ENCODE measurements at places on chromosomes 16 and 17. TPM values are rescaled to one million over a fixed set of nuclear protein-coding genes. Genes with fewer than 3 reads are reported as not detected.
A peak's percentile ranks its signal among the peaks of the same experiment; 100 is the strongest.

GRCh38 chr17:60142872-60143499 lies 6.8 kb upstream of the CA4 start:
- no peak overlapping the region for H3K4me3 ChIP-seq
- peaks cover 18% of the 10 kb centered on the region for H3K4me1 ChIP-seq
- H3K27ac ChIP-seq: no peak overlapping the region
- DNase-seq: peak; percentile 70
- H3K36me3 ChIP-seq: no peaks in the 10 kb centered on the region
- peaks cover 84% of the 10 kb centered on the region for H3K27me3 ChIP-seq

DNA sequence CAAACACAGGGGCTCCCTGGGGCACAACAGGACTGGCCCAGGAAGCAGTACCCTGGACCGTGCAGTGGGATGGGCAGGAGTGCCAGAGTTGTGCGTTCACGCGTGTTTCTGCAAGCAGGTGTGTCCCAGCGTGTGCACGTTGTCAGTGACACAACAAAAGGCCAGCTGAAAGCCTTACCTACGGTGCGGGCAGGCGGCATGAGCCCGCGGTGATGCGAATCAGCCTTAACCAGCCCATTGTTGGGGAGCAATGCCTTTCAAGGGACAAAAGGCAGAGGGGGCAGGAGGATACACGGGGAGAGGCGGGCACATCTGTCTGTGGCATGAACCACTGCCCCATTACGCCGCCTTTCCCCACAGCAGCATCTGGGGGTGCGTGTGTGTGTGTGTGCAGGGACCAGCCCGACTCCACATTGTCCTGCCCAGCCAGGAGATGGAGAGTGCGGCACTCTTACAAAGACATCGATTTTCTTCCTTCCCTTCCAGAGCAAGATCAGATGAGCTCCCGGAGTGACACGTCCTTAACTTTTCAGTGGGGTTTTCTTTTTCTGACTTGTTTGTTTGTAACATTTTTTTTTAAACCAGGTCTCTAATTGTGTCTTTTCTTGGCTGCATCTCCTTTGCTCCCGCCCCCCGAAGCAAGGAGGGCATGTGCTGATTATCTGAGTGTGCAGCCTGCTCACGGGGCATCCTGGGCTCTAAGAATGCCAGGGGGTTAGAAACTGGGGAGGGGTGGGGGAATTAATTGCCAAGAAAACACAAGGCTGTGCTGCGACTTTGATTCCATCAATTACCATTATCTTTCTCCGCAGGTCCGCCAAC lies 158.1 kb downstream of the ZNF423 start:
- peaks cover 18% of the 10 kb centered on the region for H3K27me3 ChIP-seq
- H3K27ac ChIP-seq: no peak overlapping the region
- no peaks in the 10 kb centered on the region for H3K4me1 ChIP-seq
- H3K4me3 ChIP-seq: no peak overlapping the region
- no peaks in the 10 kb centered on the region for H3K36me3 ChIP-seq
- no peak for DNase-seq

GRCh38 chr17:80790021-80790765 lies 201.4 kb upstream of the CHMP6 start:
- H3K27me3 ChIP-seq: no peaks in the 10 kb centered on the region
- peaks cover 64% of the 10 kb centered on the region for H3K36me3 ChIP-seq
- peak overlapping the region; percentile 92 for H3K27ac ChIP-seq
- peak overlapping the region; percentile 73 for H3K4me3 ChIP-seq
- peaks cover 74% of the 10 kb centered on the region for H3K4me1 ChIP-seq

- no peak overlapping the region for H3K4me3 ChIP-seq
- no peaks in the 10 kb centered on the region for H3K4me1 ChIP-seq
- no peaks in the 10 kb centered on the region for H3K36me3 ChIP-seq
Observed at GRCh38 chr16:74094514-74094913, 202.1 kb upstream of the PSMD7 start.

GRCh38 chr16:2709588-2709984 lies 10.4 kb downstream of the PRSS27 start:
- H3K36me3 ChIP-seq: peaks cover 12% of the 10 kb centered on the region
- no peak for DNase-seq
- H3K4me1 ChIP-seq: no peaks in the 10 kb centered on the region
- no peak overlapping the region for H3K4me3 ChIP-seq
- H3K27ac ChIP-seq: no peak overlapping the region
- H3K27me3 ChIP-seq: no peaks in the 10 kb centered on the region

GRCh38 chr17:35531160-35531559 lies 6.3 kb downstream of the SLFN12L start:
- H3K27ac ChIP-seq: peak overlapping the region; percentile 5
- H3K36me3 ChIP-seq: peaks cover 63% of the 10 kb centered on the region
- DNase-seq: no peak
- no peak overlapping the region for H3K4me3 ChIP-seq
- H3K4me1 ChIP-seq: peaks cover 50% of the 10 kb centered on the region
- no peaks in the 10 kb centered on the region for H3K27me3 ChIP-seq

GRCh38 chr16:81467072-81467471 lies 22.5 kb downstream of the CMIP start:
- no peaks in the 10 kb centered on the region for H3K27me3 ChIP-seq
- peaks cover 31% of the 10 kb centered on the region for H3K36me3 ChIP-seq
- DNase-seq: no peak
- H3K27ac ChIP-seq: no peak overlapping the region

- no peak for DNase-seq
- H3K4me3 ChIP-seq: no peak overlapping the region
- H3K4me1 ChIP-seq: no peaks in the 10 kb centered on the region
- H3K27me3 ChIP-seq: peaks cover 8% of the 10 kb centered on the region
- no peaks in the 10 kb centered on the region for H3K36me3 ChIP-seq
- H3K27ac ChIP-seq: no peak overlapping the region
Observed at GRCh38 chr17:5694551-5694950, 110.2 kb upstream of the NLRP1 start.

GRCh38 chr16:66354034-66354909 lies 12.2 kb upstream of the CDH5 start:
- H3K27me3 ChIP-seq: peaks cover 12% of the 10 kb centered on the region
- H3K36me3 ChIP-seq: no peaks in the 10 kb centered on the region
- DNase-seq: no peak
- no peak overlapping the region for H3K27ac ChIP-seq

DNA sequence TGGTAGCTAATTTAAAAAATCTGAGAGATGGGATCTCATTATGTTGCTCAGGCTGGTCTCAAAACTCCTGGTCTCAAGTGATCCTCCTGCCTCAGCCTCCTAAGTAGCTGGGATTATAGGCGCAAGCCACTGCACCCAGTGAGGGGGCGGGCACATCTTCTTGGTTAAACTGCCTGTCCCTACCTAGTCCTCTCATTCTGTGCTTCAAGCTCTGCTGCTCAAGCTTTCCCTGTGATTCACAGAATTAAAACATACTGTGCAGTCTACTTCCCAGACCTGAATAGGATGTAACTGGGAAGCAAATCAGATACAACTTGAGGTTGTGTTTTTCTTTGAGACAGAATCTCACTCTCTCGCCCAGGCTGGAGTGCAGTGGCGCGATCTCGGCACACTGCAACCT lies 2.3 kb downstream of the MRPL38 start:
- DNase-seq: no peak
- H3K4me3 ChIP-seq: no peak overlapping the region
- H3K4me1 ChIP-seq: peaks cover 7% of the 10 kb centered on the region
- H3K36me3 ChIP-seq: peaks cover 35% of the 10 kb centered on the region

GRCh38 chr17:29150161-29150560 lies 30.0 kb downstream of the MYO18A start:
- H3K4me3 ChIP-seq: no peak overlapping the region
- peaks cover 52% of the 10 kb centered on the region for H3K4me1 ChIP-seq
- DNase-seq: no peak
- H3K36me3 ChIP-seq: no peaks in the 10 kb centered on the region
- H3K27me3 ChIP-seq: no peaks in the 10 kb centered on the region
- no peak overlapping the region for H3K27ac ChIP-seq

DNA sequence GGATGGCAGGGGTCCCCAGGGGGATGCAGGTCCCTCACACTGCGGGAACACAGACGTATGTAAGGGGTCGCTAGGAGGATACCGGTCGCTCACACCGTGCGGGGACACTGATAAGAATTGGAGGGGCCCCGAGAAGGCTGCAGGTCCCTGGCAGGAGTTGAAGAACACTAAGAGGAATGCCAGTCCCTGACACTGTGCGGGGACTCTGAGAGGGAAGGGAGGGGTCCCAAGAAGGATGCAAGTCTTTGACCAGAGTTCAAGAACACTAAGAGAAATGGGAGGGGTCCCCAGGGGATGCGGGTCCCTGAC lies 510 bp downstream of the ERCC4 start:
- peak overlapping the region; percentile 99 for H3K4me3 ChIP-seq
- DNase-seq: no peak
- H3K4me1 ChIP-seq: peaks cover 22% of the 10 kb centered on the region
- peaks cover 8% of the 10 kb centered on the region for H3K36me3 ChIP-seq
- H3K27ac ChIP-seq: peak overlapping the region; percentile 94
- H3K27me3 ChIP-seq: peaks cover 7% of the 10 kb centered on the region

DNA sequence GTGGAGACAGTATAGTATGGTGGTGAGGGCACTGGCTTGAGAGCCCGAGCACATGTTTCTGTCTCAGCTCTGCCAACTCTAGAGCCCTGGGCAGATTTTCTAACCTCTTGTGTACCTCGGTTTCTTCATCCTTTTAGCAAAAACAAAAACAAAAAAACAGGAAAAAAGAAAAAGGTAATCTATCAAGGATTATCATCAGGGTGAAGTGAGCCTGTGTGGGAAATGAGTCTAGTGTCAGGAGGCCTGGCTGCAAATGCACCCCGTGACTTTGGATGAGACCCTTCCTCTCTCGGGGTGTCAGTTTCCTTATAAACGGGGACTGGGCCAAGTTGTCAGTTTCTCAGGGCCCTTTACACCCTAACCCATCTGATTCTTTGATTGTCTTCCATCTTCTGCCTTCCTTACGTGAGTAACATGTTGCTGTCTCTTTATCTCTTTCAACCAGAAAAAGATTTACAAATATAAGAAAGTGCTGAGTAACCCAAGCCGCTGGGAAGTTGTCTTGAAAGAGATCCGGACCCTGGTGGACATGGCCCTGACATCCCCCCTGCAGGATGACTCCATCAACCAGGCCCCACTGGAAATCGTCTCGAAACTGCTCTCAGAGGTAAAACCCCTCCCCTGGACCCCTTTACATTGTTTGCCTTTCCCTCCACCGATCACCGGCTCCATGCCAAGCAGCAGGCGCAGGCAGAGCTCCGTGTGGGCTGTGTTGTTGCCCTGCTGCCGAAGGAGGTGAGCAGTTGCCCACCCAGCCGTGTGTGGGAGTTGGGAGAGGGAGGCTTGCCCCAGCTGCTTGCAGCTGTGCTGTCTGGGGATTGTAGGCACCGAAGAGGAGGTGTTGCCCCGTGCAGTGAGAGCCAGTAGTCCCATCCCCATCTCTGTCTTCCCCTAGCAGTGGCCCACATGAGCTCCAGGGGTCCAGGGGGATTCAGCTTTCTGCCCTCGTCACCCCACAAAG lies 127.1 kb upstream of the PLCG2 start:
- no peak overlapping the region for H3K4me3 ChIP-seq
- peaks cover 8% of the 10 kb centered on the region for H3K4me1 ChIP-seq
- DNase-seq: no peak
- H3K36me3 ChIP-seq: peaks cover 23% of the 10 kb centered on the region
- H3K27ac ChIP-seq: no peak overlapping the region

- no peak for DNase-seq
- peaks cover 13% of the 10 kb centered on the region for H3K4me1 ChIP-seq
- peaks cover 4% of the 10 kb centered on the region for H3K36me3 ChIP-seq
- H3K27me3 ChIP-seq: peaks cover 55% of the 10 kb centered on the region
- H3K27ac ChIP-seq: peak overlapping the region; percentile 33
Observed at GRCh38 chr17:81398176-81398831, 3.0 kb downstream of the BAHCC1 start.

DNA sequence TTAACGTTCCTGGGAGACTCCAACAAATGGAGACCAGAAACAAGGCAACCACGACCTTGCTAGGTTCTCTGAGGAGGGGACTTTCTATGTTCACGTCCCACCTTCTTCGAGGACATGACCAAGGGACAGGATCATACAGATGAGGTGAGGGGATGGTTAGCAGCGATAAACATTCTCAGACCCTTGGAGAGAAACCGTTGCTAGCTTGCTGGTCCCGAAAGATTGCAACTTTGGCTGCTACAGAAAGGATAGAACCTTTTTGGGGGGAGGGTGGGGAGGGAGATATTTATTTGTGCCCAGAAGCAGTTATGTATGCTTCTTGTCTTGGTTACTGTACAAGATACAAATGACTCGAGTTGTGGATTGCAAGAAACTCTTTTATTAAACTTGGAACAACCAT lies 35.3 kb upstream of the KCNJ2 start:
- H3K27ac ChIP-seq: no peak overlapping the region
- peaks cover 23% of the 10 kb centered on the region for H3K4me1 ChIP-seq
- H3K36me3 ChIP-seq: no peaks in the 10 kb centered on the region
- no peak overlapping the region for H3K4me3 ChIP-seq
- DNase-seq: no peak

DNA sequence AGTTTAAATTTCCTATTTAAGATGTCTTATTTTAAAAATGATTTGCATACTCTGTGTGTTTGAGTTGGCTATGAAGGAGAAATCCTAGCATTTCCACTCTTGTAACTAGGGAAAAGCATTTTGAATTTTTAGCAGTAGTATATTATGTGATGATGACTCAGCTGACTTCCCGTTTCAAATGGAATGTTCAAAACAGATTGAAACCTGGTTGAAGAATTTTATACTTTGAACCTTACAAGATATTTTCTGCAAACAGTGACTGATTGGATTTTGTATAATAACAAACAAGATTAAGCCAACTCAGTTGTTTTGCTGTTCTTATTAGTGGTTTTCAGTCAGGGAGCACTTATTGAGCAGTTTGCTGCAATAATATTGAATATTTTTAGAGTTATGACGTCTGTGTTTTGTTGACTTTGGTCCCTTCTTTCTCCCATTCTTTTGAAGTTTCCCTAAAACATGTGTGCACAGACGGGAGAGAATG lies 8.0 kb downstream of the TNRC6A start:
- DNase-seq: no peak
- H3K27ac ChIP-seq: no peak overlapping the region
- no peak overlapping the region for H3K4me3 ChIP-seq
- H3K4me1 ChIP-seq: peaks cover 44% of the 10 kb centered on the region

- H3K4me3 ChIP-seq: no peak overlapping the region
- DNase-seq: no peak
- H3K36me3 ChIP-seq: no peaks in the 10 kb centered on the region
- peaks cover 53% of the 10 kb centered on the region for H3K27me3 ChIP-seq
- peaks cover 4% of the 10 kb centered on the region for H3K4me1 ChIP-seq
- no peak overlapping the region for H3K27ac ChIP-seq
Observed at GRCh38 chr17:15342460-15342859, 1.1 kb upstream of the TEKT3 start.

GRCh38 chr16:11852092-11852809 lies 909 bp upstream of the RSL1D1 start:
- H3K4me1 ChIP-seq: peaks cover 33% of the 10 kb centered on the region
- peaks cover 57% of the 10 kb centered on the region for H3K36me3 ChIP-seq
- H3K4me3 ChIP-seq: peak overlapping the region; percentile 98
- H3K27ac ChIP-seq: peak overlapping the region; percentile 89

GRCh38 chr17:59846394-59847165 lies 46.2 kb downstream of the TUBD1 start:
- H3K27me3 ChIP-seq: no peaks in the 10 kb centered on the region
- H3K36me3 ChIP-seq: peaks cover 19% of the 10 kb centered on the region
- peaks cover 48% of the 10 kb centered on the region for H3K4me1 ChIP-seq
- peak overlapping the region; percentile 35 for H3K4me3 ChIP-seq
- H3K27ac ChIP-seq: peak overlapping the region; percentile 69

The KRTAP4-1 gene
- not detected for total RNA-seq

The CDK5R1 gene
- 12.0 TPM for total RNA-seq

The PYY gene
- total RNA-seq: not detected

The FLCN gene
- 27.7 TPM for total RNA-seq

The ZNF205 gene
- 0.09 TPM for total RNA-seq

The SLC13A2 gene
- not detected for total RNA-seq

The YBX2 gene
- total RNA-seq: 0.51 TPM

The VASN gene
- 0.16 TPM for total RNA-seq

Measured in activated T-helper 2 cell treated with anti-CD3 and anti-CD28 coated beads, Interferon-gamma antibody, Interleukin-2, Interleukin-4, amounts not matched to agents 10 μg/mL and 5 μg/mL and 100 μg/mL, durations not matched to agents 14 hours and 24 hours and 36 hours (primary cell).